Stimulated activated CD8-positive, alpha-beta memory T cell treated with anti-CD3 and anti-CD28 coated beads, Interleukin-4, amount 100 ng/mL, for 48 hours (primary cell): ENCODE measurements at places on chromosomes 5 and 9.
A peak's percentile ranks its signal among the peaks of the same experiment; 100 is the strongest.

GRCh38 chr5:43917925-43918324 lies 314.9 kb downstream of the NNT start:
- DNase-seq, result no peak

DNA sequence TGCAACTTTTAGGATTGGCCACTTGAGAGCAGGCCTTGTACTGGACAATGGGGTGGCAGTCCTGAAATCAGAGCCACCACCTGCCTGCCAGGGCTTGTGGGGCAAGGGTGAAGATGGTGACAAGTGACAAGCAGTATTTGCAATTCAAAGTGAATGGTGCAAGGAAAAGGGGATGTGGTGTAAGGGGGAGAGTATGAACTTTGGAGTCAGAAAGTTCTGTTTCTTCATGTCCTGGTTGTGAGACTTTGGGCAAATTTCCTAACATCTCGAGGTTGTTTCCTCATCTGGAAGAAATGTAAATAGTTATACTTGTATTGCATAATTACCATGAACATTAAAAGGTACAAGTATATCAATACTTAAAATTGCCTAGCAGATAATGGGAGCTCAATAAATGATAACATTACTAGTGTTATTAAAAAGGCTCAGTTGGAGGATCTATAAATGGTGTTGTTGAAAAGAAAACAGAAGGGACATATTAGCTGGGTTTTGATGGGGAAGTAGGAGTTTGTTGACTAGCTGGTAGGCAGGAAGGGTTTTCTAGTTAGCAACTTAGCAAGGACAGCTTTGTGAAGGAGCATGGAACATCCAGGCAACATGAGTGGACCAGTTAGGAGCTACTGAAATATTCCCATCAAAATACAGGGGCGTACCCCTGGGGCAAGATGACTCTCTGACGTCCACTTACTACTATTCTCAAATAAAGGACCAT lies 21.3 kb upstream of the MEGF9 start:
- DNase-seq, result no peak

GRCh38 chr5:57653636-57654290 lies 171.2 kb upstream of the ACTBL2 start:
- DNase-seq, result no peak

DNA sequence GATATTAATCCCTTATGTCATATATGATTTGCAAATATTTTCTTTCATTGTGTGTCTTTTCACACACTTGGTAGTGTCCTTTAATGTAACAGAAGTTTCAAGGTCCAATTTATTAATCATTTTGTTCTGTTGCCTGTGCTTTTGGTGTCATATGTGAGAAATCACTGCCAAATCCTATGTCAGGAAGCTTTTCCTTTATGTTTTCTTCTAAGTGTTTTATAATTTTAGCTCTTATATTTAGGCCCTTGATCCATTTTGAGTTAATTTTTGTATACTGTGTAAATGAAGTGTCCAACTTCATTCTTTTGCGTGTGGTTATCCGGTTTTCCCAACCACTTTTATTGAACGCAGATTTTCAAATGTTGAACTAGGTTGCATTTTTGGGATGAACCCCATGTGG lies 6.1 kb upstream of the ZNF510 start:
- no peak for DNase-seq

DNA sequence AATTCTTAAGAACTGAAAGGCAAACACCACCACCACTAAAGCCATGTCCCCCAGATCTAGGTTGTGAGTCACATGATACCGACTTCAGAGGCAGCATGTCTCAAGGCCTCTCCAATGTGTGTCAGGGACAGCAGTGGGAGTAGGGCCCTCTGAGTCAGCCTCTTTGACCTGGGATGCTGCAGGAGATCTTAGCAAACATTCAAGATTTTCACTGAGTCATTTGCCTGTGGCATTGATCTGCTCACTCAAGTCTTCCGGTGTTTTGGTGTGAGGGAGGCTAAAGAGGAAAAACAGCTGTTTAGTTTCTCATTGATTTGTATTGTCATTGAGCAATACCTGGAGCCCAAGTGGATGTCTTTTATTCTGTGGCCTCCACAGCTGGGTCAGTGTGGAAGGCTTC lies 36.1 kb downstream of the TMC1 start:
- DNase-seq, result peak; percentile 66

GRCh38 chr9:84950879-84951811 lies 281.6 kb downstream of the NTRK2 start:
- no peak for DNase-seq

GRCh38 chr9:128470560-128470959 lies 14.8 kb downstream of the ODF2 start:
- peak; percentile 28 for DNase-seq

DNA sequence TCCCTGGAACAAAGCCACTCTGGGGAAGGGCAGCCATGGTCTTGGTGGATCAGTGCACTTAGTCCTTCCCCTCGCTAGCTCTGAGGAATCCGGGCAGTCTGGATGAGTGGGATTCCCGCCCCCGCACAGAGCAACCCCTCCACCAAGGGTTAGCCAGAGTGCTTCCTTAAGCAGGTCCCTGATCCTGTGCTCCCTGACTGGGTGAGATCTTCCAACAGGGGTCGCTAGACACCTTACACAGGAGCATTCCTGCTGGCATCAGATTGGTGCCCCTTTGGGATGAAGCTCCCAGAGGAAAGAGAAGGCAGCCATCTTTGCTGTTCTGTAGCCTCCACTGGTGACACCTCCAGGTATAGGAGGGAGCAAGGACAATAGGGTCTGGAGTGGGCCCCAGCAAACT lies 228.8 kb downstream of the AP3B1 start:
- no peak for DNase-seq
